ENCODE measurements at places on chromosomes 2 and 18.

GRCh38 chr2:55901322-55901721 is 22.3 kb downstream of the EFEMP1 start:
- DNase-seq: no peak

GRCh38 chr2:5125017-5125730 is 567.0 kb upstream of the SOX11 start:
- DNase-seq: no peak

- no peak for DNase-seq
Observed at GRCh38 chr2:148725564-148725963, 81.0 kb downstream of the EPC2 start.

- no peak for DNase-seq
Observed at GRCh38 chr2:199484927-199485326, 27.2 kb upstream of the SATB2 start.
